Progenitor cell of endocrine pancreas (in vitro differentiated cells): ENCODE measurements at places on chromosomes 2 and 18.

GRCh38 chr2:232139171-232139594, 177.7 kb downstream of the DIS3L2 start:
- DNase-seq = no peak

- no peak for DNase-seq
These were observed 72.9 kb downstream of the CIB4 start for GRCh38 chr2:26568076-26568890.

DNA sequence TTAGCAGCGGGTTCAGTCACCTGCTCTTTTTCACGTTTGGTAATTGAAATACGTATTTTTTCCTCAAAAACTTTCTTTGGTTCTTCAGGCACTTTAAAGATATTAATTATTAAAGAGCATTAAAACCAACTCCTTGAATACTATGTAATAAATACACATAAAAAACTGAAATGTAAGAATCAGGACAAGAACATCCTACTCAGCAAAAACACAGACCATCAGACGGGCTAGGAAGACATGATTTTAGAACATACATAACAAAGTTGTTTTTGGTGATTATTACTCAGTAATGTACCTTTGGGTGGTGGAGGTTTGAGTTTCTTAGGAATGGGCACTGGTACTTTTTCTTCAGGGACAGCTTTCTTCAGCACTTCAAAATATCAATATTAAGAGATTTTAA, 126.1 kb downstream of the TTN start:
- no peak for DNase-seq

- DNase-seq = no peak
These were observed 131.9 kb downstream of the MYO1B start for GRCh38 chr2:191376981-191377629.

DNA sequence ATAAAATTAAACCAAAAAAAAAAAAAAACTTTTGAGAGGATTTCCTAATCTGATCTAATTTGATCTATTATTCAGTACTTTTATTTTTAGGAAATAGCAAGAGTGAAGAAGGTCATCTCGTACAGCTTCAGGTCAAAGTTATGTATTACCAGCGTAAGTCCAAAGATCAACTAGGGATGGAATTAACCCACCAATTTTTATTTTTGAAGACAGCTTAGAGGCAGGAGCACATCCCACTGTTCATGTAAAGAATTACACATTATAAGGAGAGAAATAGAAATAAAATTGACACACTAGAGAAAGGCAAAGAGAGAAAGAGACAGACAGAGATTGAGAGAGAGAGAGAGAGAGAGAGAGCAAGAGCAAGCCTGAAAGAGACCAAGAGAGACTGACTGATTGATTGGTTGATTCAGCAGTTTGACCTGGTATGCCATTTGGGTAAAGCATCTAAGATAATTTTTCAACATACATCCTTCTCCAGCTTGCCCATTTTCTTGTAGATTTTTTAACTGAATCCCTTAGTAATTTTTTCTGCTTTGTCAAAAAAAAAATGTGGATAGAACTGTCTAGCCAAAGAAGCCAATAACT, 25.1 kb downstream of the DOCK10 start:
- DNase-seq = no peak

DNA sequence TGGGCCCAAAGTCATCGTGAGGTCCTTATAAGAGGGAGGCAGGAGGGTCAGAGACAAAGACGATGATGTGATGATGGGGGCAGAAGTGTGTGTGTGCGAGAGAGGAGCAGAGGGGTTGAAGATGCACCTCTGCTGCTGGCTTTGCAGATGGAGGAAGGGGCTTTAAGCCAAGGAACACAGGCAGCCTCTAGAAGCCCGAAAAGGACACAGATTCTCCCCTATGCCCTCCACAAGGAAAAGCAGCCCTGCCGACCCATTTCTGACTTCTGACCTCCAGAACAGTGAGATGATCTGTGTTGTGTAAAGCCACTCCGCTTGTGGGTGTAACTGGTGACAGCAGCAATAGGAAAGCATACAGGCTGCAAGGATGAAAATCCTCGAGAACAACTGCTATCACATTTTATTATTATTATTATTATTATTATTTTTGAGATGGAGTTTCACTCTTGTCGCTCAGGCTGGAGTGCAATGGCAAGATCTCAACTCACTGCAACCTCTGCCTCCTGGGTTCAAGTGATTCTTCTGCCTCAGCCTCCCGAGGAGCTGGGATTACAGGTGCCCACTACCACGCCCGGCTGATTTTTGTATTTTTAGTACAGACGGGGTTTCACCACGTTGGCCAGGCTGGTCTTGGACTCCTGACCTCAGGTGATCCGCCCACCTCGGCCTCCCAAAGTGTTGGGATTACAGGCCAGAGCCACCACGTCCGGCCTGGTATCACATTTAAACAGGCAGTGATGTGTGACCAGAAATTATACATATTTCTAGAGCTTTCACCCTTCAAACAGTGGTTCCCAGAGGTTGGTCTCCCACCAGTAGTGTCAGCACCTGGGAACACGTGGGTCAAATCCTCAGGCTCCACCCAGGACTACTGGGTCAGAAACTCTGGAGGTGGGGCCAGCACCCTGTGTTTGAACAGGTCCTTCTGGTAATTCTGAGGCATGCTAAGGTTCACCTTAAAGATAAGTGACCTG, 170.5 kb downstream of the TGIF1 start:
- DNase-seq = no peak
